T-helper 22 cell (primary cell): ENCODE measurements at places on chromosomes 4 and X.

DNA sequence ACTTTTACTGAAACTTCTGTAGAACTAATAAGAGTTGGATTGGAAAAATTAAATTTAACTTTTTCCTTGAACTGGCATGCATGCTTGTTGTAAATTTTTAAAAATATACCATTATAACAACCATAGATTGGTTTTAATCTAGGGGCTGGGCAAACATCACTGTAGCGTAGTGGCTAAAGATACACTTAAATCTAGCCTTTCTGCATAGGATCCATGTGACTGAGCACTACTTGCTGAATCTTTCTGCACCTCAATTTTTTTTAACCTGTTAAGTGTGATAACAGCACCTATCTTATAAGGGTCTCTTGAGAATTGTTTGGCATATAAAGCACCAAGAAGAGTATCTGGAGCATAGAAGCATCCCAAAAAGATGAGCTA, 4.1 kb downstream of the ANXA10 start:
- no peak for DNase-seq

- no peak for DNase-seq
Observed at GRCh38 chr4:46979283-46979682, 14.1 kb downstream of the GABRA4 start.

DNA sequence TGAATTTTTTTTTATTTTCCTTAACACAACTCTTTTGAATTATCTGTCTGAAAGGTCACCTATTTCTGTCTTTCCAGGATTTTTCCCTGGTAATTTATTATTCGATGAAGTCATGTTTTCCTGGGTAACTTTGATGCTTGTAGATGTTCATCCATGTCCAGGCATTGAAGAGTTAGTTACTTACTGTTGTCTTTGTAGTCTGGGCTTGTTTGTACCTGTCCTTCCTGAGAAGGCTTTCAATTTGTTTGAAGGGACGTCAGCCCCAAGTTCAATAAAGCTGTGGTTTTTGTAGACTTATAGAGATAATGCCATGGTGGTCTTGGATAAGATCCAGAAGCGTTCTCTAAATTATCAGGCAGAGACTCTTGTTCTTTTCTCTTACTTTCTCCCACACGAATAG, 252.4 kb upstream of the ARHGAP24 start:
- DNase-seq, result no peak

- DNase-seq, result no peak
Observed at GRCh38 chr4:158588285-158588684, 66.6 kb downstream of the RXFP1 start.

DNA sequence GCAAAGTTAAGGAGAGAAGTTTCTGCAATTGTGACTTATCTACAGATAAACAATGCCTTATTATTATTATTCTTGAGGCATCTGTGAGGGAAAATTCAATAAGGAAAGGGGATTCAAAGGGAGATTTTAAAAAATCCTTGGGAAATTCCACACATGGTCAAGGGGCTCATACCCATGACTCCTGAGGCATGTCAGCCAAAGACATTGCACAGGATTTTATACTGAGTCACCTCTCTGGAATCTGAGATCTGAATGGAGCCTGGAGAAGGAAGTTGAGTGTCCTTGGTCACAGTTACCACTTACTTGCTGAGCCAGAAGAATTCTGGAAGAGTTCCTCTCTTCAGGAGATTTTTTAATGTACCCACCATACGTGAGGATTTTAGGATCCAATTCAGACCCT, 14.4 kb upstream of the CXCL8 start:
- no peak for DNase-seq

- DNase-seq, result no peak
Observed at GRCh38 chrX:47854474-47854873, 17.8 kb downstream of the ZNF81 start.

- no peak for DNase-seq
Observed at GRCh38 chr4:15043922-15044321, 41.6 kb downstream of the CPEB2 start.

DNA sequence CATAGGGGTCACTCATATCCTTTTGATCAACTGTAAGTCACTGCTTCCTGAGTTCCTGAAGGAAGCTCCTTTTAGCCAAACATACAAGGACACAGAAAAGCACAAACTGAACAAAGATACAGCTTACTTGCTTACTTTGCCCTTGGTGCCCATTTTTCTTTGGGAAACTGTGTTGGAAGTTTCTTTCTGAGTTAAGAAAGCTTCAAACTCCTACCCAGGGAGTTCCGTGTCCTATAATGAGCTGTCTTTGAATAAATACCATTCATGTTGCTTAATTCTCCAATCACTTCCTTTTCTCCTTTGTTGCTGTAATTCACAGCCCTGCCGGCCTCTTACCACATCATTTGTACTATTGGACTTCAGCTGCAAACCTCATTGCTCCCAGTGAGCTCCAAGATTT, at the start of gene ADH4:
TSS of gene ADH4 (minus strand) at position 228 of the 400 bp plus-strand sequence. CDS start at position 153, 75 bp downstream.
- no peak for DNase-seq

DNA sequence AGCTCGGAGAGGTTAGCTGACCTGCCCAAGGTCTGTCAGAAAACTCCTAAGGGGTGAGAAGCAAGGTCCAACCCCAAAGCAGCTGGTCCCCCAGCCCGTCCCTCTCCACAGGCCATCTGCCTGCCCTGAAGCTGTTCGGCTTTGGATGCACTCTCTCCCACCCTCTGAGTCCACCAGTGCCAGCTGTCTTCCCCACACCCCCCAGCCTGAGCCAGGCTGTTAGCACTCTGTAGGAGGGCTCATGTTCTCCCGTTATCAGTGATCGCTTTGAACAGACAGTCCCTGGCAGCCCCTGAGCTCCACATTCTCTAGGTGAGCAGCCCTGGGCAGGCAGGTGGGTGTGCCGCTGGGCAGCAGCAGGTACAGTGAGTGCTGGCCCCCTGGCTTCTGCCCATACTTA, 16.0 kb downstream of the ZNF185 start:
- DNase-seq, result no peak

- DNase-seq, result no peak
Observed at GRCh38 chr4:109912706-109913595, at the start of gene EGF. TSS of gene EGF (plus strand) at chr4:109912883. CDS start at chr4:109913336, 453 bp downstream.

DNA sequence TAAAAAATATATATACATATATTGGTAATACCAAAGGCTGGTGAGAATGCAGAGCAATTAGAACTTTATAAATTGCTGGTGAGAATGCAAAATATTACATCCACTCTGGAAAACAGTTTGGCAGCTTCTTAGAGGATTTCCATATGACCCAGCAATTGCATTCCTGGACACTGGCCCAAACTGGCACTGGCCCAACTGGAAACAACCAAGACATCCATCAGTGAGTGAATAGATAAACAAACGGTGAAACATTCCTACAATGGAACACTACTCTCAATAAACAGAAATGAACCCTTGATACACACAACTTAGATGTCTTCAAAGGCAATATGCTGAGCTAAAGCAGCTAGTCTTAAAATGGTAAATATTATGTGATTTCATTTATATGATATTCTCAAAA, 524.2 kb downstream of the IQCM start:
- DNase-seq, result no peak

DNA sequence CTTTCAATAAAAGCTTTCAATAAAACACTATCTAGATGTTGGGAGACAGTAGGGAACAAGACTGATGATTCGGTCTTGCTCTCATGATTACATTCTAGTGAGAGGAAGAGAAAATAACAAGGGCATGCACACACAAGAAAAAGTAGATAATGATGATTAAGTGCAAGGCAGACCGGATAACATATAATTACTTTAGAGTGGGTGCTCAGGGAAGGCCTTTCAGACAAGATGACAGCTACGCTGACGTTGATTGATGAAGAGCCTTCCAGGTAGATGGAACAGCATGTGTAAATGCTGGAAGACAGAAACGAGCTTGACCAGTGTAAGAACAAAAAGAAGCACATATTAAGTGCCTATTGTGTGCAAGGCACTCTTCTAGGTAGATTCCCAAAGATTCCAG, 43.4 kb downstream of the TXK start:
- no peak for DNase-seq

- DNase-seq, result no peak
Observed at GRCh38 chrX:1392376-1393068, 609 bp upstream of the SLC25A6 start.

GRCh38 chr4:12703036-12703435, 781.1 kb downstream of the RAB28 start:
- no peak for DNase-seq

DNA sequence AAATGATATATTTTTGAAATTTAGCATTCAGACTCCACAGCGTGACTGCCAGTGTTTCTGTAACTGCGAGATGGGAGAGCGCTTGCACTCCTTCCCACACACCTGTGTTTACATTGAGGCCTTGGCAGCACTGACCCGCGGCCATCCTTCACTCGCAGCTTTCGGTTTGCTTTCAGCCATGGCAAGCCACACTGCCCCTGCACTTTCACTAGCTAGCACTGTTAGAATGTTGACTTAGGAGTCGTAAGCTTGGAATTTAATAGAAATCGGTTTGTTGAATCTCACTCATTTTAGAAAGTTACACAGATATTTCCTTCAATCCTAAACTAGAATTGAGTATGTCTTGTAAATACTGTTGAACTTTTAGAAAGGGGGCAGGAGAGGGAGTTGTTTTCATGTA, 136.2 kb downstream of the CFAP299 start:
- no peak for DNase-seq

DNA sequence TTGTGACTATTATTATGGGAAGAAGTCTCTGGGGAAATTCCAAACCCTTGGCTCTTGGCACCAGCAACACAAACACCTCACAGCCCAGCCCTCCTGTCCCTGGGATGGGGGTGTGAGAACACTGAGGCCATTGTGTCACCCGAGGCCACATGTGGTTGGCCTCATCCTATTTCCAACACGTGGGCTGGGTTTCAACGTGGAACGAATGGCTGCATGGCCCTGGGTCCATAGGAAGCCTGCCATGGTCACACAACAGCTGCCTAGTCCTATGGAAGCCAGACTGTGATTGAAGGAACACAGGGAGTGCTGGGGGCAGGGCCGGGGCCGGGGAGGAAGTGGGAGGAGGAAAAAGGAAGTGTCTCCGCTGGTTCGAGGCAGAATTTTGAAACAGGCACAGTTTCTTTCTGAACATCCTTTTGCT, 10.0 kb downstream of the CLCN4 start:
- no peak for DNase-seq

DNA sequence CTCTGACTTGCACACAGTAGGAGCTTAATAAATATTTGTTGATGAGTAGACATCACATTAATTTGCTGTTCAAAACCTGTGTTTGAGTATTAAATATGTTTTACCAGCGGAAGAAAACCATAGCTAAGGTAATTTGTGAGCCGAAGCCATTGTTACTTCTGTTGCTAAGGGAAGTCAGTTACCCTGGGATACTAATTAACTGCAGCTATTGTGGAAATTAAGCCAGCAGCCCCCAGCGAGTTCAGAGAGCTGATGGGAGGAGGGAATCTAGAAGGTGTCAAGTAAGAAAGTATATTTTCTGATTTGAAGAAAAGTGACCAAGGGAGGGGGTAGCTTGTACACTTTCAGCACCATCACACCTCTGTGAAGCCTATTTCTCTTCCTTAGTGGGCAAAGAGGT, 76.7 kb upstream of the IGSF1 start:
- no peak for DNase-seq

- DNase-seq, result no peak
Observed at GRCh38 chrX:152993933-152994332, at the start of gene PNMA5. TSS of gene PNMA5 (minus strand) at chrX:152994116. CDS start at chrX:152991598, 2,518 bp downstream.

DNA sequence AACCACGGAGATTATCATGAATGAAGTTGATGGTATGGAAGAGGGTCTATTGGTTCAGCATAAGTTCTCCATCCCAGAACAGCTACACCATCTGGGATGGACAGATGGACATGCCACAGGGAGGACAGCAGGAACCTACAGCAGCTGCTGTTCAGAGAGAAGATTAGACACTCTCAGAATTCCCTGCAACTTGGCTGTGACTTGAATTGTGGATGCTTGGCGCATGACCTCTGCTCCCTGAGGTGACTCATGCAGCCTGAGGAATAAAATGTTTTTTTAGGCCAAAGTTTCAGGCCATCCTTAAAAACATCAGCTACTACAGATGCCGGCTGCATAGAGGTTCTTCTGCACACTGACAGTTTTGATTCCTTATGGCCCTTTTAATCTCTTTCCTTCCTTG, 97.3 kb downstream of the RS1 start:
- no peak for DNase-seq

DNA sequence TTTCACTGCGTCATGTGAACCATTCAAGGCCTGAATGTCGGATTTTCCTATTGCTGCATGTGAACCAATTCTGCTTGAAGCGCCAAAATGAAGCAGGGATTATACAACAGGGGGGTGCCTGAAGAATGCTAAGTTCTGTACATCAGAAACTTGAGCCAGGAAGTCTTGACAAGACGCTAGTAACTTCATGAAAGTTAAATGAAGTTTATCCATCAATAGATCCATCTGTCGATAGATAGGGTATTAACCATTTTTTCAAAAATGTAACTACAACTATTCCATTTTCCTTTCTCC, 590 bp upstream of the NAF1 start:
- DNase-seq, result no peak

GRCh38 chr4:169988252-169988651, 37.9 kb downstream of the MFAP3L start:
- no peak for DNase-seq

DNA sequence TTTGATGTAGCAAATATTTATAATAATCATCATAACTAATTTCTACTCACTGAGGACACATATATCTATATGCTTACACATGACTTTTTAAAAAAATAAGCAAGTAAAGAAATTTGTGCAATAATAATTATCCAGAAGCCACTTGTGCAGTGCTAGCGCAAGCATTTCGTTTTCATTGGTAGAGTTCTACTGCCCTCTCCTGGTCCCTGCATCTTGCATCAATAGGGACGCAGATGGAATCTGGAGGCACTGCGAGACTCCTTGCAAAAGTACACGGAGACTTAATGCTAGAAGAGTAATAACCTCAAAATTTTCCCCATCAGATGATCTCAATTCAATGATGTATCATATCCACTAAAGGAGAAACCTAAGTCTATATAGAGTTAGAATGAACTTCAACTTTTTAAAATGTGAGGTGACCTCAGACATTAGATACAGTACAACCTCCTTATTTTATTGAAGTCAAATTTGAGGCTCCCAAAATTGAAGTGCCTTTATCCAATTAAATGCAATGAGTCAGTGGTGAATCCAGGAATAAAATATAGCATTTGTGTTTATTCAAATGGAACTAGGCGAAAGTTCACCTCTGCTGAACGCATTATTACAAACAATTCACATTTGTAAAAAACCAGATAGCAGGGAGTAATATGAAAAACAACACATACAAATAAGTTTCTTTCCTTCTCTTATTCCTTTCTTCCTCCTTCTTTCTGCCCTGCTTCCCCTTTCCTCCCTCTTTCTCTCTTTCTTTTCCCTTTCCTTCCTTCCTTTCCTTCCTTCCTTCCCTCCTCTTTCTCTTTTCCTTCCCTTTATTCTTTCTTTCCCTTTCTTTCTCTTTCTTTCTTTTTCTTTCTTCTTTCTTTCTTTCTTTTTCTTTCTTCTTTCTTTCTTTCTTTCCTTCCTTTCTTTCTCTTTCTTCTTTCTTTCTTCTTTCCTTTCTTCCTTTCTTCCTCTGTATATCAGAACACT, 450.0 kb downstream of the ANKRD50 start:
- DNase-seq, result no peak
